ENCODE measurements at places on chromosomes 16 and 17.

DNA sequence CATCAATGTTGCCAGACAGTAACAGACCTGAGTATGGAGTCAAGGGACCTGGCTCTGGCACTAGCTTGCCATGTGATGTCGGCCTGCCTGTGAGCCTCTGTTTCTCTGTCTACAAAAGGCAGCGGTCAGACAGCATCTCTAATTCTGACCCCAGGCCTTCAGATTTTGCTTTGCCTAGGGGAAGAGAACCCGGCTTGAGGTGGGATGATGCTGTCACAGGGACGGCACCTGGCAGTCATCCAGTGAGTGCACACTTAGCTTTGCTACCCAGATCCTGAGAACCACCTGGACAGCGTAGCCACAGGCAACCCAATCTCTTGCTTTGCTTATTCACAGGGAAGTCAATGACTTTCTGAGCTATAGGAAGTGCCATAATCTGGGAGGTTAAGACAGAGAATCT is 135.2 kb upstream of the SALL1 start:
- DNase-seq = no peak

- DNase-seq = no peak
These were observed 94.3 kb upstream of the CLEC3A start for GRCh38 chr16:77928096-77928495.

GRCh38 chr17:18854956-18855355 is 3.0 kb upstream of the PRPSAP2 start:
- no peak for DNase-seq

DNA sequence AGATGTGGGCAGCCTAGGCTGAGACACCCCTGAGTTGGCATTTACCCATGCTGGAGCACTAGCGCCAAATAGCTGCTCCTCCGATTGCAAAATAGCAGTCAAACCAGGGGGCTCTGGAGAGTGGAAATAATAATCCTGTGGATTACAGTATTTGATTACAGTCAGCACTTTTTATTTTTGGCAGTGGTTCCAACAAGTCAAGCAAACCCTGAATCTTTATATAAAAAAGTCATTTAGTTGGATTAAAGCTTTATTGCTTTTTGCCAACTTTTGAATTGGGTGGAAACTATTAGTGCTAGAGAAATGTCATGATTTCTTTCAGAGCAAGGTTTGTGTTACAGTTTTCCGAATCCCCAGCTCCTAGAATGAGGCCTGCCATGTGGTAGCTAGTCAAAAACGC is 99.3 kb upstream of the FAM20A start:
- DNase-seq = no peak

DNA sequence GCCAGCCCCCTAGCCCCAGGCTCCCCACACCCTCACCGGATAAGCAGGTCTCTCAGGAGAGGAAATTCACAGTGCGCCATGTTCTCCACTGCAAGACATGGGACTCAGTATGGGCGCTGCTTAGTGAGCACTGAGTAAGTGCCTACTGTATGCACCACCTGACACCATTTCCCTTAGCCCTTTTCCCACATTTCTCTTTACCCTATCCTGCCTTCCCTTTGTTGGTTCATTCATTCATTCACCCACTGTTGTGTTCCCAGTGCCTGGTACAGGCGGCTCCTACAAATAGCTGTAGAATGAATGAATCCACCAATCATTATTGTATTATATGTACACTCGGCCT is 10.1 kb downstream of the SEPTIN12 start:
- no peak for DNase-seq

GRCh38 chr16:1631931-1632637 is 19.9 kb downstream of the CRAMP1 start:
- DNase-seq = no peak

GRCh38 chr16:1929105-1929504 is 10.9 kb upstream of the HS3ST6 start:
- DNase-seq = no peak

DNA sequence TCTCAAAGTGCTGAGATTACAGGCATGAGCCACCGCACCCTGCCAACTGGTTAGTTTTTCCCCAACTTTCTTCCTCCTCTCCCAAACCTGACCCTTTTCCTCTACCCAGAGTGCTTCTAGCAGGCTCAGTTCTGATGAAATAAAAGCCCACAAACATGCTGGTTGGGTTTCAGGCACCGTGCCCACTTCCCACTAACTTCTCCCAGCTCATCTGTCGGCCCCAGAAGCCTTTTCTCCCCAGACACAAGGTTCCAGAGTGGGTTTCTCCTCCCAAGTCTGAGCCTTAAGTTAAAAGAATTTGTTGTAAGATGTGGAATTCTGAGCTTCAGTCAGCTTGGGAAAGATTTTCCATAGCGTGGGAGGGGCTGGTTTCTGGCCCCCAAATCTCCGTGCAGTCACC is 11.5 kb upstream of the SCN4A start:
- DNase-seq = no peak

DNA sequence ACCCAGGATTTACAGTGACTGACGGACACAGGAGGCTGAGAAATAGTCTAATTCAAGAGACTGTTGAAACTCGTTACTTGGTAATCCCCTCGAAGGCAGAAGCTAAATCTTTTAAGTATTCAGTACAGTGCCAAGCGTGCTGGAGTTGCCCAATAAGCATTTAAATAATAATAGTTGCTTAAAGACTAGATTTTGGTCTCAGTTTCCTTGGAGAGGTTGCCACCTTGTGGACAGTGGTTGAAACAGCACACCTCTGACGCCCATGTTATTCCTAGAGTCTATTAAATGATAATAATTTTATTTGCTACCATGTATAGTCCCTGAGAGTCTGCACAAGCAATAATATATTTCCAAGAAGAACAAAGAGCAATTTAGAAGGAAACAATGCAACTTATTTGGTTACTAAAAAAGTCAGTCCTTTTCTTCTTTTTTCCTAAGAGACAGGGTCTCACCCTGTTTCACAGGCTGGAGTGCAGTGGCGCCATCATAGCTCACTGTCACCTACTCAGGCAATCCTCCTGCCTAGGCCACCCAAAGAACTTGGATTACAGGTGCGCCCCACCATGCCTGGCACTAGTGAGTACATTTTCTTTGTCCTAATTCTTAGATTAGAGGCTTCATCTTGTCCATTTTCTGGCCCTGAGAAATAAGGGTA is 138.0 kb upstream of the NUDT7 start:
- DNase-seq = peak; percentile 24

DNA sequence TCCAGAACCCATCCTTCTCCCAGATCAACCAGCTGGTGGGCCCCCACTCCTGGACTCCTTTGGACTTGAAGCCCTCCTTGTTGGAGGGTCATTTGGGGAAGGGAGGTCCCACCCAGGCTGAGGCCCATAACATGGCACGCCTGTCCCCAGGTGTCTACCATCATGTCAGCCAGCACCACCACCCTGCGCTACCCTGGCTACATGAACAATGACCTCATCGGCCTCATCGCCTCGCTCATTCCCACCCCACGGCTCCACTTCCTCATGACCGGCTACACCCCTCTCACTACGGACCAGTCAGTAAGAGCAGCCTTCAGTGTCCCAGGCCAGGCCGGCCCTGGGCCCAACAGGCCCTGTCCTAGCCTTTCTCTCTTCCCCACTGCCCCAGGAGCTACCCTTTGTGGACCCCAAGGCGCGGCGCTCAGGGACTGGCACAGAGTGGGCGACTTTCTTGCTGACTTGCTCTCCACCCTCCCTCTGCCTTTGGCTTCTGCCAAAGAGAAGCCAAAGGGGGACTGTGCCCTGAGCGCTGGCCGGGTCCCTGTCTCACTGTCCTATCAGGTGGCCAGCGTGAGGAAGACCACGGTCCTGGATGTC is 4.3 kb downstream of the TUBG1 start:
- DNase-seq = no peak

DNA sequence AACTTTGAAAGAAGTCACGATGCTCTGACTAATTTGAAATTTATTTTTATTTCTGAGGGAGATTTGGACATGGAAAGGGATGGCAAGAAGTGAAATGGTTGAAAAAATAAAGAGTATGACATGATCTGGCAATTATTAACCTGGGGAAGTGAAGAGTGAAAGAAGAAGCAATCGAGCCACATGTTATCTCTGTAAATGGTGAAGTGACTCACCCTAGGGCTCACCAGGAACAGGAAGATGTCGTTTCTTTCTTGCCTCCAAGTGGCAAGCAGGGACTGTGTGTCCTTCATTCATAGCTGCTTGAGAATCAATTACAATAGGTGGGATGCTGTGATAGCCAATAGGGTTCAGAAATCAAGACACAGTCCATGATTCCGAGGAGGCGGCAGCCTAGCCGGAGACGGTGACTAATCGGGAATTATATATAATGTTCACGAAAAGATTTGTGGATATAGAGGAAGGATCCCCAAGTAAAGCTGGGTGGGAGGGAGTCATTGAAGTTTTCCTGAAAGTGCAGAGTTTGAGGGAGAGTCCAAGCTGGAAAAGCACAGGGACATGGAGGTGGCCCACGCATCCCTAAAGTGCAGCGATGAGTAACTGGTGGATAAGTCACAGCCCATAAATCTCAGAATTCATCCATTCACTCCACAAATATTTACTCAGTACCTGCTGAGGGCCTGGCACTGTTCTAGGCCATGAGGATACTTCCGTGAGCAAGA is 18.2 kb upstream of the KRT20 start:
- no peak for DNase-seq

GRCh38 chr17:18280766-18281371 is 20.4 kb downstream of the MIEF2 start:
- no peak for DNase-seq

DNA sequence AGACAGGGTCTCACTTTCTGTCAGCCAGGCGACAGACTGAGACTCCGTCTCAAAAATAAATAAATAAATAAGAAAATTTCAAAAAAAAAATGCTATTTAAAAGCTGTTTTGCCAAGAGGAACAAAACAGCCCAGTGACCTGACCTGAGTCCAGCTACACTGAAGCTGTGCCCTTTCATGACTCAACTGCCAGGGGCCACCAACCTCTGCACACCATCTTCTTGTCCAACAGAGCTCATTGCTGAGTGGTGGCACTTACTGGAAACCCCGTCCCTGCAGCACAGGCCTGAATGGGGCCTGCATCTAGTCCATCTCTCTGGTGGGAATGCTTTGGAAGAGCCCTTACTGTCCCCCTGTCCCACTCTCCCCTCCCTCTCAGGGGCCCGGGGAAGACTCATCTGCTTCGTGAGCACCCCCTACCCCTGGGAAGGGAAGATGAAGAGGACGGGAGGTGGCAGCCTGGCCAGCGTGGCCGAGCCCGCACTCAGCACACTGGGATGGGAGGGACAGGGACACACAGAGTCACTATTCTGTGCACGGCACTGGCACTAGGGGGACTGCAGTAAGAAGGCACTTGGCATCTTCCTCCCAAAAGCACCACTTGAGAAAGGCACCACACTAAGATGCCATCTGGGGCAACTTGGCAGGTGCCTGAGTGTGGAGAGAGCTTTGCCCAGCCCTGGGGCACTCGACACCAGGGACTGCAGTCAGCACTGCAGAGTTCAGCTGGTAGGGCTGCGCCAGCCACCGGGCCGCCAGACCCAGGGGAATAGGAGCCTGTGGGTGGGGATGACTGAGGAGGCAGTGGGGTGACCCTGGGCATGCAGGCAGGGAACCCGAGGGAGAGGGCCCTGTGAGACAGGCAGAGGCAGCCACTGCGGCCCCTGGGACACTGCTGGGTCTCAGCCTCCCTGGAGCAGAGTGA is 13.5 kb downstream of the FBXO31 start:
- no peak for DNase-seq

DNA sequence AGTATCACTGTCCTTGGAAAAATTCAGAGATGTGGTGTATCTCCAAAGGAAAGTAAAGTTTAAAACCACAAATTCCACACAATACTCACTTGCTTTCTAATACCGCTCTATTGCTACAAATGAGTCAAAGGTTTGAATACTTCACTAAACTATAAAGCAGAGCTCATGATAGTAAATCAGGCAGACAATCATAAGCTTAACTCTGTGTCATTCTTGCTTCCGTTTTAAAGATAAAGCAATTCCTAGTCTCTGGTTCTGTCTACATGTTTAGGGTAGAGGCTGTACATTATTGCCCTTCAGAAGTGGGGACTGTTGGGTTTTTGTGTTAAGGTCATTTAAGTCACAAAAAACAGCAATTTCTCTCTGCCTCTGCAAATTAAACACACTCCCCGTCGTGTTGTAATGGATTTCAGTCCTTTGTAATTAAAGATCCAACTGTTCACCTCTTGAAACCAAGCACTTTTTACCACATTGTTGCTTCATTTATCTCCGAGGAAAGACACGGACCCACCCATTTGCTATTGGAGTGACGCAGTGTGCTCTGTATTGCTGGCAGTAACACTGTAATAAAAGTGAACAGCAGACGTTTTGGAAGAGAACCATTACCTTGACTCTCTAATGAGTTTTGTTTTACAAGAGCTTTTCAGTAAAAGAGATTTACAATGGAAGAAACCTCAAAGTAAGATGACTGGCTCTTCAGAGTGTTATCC is 83.1 kb upstream of the CNTNAP4 start:
- no peak for DNase-seq

- no peak for DNase-seq
These were observed 122.6 kb downstream of the USP22 start for GRCh38 chr17:20920095-20920814.

DNA sequence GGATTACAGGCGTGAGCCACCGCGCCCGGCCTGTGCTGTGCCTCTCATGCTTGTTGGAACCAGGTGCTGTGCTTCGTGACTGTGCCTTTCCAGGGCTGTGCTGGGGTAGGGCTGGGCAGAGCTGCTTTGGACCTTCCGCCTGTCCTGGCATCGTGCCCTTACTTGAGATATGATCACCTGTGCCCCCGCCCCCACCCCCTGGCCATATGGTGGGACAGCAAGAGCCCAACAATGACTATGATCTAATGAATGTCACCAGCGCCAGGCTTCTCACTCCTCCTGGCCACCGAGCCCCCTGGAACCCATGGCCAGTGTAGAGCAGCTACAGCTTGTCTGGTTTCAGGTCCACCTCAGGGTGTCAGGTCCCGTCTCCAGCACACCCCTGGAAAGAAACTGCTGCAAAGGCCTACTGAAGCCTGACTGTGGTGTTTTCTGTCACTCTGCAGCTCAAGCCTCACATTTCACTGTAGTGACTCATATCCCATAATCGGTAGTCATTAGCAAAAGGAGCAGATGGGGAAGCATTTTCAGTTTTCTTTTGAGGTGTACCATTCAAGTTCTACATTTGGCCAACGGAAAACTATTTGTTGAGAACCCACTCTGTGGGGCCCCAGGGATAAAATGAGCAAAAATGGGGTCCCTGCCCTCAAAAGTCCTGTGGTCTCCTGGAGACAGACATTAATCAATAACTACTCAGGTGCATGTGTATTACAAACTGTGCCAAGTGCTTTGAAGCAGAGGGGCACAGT is 22.1 kb downstream of the FCSK start:
- DNase-seq = peak; percentile 57

DNA sequence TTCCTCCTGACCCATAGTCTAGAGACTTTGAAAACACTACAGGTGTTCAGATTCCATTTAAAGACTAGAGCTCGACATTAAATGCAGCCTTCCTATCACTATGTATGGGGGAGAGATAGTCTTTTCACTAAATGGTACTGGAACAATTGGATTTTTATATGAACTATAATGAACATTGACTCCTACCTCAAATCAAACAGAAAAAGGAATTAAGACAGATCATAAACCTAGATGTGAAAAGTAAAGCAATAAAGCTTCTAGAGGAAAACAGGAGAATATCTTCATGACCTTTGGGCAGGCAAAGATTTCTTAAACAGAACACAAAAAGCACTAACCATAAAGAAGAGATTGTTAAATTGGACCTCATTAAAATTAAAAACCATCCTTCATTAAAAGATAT is 18.8 kb upstream of the NOS2 start:
- DNase-seq = no peak

GRCh38 chr17:3544365-3544764 is 13.2 kb downstream of the TRPV3 start:
- no peak for DNase-seq

- no peak for DNase-seq
These were observed 146.1 kb downstream of the SEC14L1 start for GRCh38 chr17:77286641-77287431.

- DNase-seq = no peak
These were observed 47.8 kb upstream of the FOXF1 start for GRCh38 chr16:86462334-86463084.

Measured in stimulated activated naive CD8-positive, alpha-beta T cell treated with anti-CD3 and anti-CD28 coated beads, Interleukin-15, Interleukin-2, amounts not matched to agents 100 U/mL and 50 U/mL, for 24 hours (primary cell).